ENCODE measurements at places on chromosomes 11 and 22.

DNA sequence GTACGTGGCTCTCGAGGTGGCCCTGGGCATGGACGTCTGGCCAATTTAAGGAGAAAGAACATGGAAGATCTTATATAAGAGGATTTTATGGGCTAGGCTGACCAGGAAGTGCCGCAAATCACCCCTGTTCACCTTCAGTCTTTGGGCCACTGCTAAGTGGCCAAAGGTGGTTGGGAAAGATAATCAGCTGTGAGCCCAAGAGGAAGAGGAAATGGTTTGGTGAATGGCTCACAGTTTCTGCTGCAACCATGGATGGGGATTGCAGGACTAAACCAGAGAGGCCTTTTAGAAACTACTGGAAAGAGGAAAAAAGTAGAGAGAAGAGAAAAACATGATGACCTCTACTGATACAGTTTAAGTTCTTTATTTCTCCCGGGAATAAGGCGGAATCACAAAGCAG, 96.0 kb upstream of the ARHGAP20 start:
- DNase-seq, result no peak

DNA sequence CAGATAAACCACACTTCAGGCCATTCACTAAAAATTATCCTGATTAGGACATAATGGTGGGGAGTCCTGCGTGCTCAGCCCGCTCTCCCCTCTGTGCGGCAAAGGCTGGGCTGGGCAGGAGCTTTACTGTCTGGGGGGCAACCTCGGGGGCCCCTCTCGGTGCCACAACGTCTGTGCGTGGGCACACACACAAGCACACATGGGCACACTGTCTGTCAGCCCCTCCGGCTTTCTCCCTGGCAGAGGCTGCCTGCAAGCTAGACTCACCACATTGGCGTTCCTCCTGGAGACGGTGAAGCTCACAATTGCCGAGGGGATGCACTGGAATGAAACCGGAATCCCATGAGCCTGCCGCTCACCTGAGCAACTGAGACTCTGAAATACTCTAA, 5.2 kb downstream of the MLC1 start:
- DNase-seq, result no peak

DNA sequence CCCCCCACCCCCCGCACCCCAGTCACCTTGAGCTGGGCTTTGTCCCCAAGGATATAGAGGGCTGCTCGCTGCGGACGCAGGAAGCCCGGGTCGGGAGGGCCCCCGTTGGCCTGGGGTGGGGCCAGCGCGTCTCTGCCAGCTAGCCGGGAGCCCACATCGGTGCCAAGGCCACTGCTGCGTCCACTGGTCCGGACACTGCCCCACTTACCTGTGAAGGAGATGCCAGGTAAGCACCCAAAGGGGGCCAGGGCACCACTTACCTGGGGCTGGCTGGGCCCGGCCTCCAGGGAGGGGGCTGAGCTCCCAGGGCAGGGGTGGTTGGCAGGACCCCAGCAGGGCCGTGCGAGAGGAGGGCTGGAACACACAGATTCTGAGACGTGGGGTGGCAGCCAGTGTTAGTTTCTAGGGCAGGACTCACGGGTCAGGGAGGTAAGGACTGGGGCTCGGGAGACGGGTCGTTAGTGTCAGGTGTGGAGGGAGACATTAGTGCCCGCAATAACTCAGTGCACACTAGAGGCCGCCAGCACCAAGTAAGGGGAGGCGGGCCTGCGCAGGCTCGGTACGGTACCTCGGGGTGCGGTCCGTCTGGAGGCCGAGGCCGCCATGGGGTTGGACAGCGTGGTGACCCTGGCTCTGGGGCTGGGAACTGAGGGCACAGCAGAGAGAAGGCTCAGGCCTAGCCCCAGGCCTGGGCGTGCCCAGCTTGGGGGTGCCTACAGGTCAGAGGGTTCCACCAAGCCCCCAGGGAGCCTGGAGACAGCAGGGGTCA, 18.2 kb downstream of the SBF1 start:
- DNase-seq, result no peak

DNA sequence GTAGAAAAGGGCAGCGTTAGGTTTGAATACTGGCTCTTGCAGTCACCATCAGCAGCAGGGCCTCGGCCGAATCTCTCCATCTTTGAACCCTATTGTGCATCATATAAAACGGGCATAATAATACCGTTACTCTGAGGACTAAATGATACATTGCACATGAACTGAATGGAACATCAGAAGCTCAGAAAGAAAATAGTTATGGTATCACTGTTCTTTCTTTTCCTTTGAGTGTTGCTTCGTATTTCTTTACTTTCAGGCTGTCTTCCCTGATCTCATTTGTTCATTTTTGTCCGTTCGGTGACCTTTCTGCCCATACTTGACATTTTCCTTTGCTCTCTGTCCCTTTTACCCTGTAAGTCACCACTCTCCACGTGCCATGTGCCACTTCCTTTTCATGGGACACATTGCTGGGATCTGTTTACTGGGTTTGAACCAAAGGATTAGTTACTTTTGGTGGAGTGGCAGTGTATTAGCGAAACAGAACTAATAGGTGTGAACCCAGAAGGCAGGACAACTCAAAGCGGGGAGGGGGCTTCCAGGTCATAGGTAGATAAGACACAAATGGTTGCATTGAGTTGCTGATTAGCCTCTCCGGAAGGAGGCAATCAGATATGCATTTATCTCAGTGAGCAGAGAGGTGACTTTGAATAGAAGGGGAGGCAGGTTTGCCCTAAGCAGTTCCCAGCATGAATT, 717 bp upstream of the ZNF202 start:
- DNase-seq, result no peak

- no peak for DNase-seq
These were observed 32.4 kb downstream of the KCNQ1 start for GRCh38 chr11:2477254-2477653.

- no peak for DNase-seq
These were observed 2.1 kb downstream of the SSTR3 start for GRCh38 chr22:37210041-37210803.

GRCh38 chr22:39661842-39662685, 91.5 kb downstream of the CACNA1I start:
- DNase-seq, result no peak

DNA sequence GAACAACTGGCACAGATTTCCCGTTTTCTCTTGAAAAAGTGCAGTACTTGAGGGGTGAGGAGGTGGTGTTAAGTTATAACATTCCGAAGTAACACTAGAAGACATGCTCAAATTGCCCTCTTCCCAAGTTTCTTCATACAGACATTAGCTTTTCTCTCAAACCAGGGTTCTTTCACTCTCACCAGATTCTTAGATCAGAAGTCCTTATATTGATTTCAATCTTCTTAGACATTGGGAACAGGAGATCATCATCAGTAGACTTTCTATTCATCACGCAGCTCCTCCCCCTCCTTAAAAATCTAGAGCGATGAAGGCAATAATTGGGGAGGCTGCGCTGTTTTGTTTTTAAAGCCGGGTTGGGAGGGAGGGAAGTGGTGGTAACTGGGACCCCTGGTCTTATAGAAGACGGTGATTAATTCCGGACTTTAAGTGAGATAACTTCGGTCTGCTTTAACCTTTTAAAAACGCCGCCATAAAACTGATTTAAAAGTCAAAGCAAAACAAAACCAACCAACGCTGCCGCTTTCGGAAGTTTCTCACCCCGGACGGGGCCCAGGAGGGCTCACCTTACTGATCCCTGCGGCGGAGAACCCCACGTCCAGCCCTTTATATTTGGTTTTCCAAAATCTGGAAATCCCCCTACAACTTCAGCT, 665 bp downstream of the USP28 start:
- DNase-seq, result peak; percentile 30

DNA sequence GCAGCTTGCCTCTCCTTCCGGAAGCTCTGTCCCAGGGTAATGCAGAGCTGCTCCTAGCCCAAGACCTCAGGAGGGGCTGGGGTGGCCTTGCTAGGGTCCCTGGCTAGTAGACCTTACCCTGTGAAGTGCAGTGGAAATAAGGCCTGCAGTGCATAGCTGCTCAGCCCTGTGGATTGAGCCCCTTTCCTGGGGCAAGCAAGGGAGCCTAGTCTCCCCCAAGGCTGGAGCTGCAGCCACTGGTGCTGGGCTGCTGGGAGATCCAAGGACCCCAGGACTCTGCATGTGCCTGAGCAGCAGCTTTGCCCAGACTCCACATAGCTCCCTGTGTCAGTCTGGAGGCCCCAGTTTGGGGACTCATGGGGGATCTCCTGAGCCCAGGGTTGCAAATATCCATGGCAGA, 57.9 kb downstream of the FANCF start:
- DNase-seq, result no peak

DNA sequence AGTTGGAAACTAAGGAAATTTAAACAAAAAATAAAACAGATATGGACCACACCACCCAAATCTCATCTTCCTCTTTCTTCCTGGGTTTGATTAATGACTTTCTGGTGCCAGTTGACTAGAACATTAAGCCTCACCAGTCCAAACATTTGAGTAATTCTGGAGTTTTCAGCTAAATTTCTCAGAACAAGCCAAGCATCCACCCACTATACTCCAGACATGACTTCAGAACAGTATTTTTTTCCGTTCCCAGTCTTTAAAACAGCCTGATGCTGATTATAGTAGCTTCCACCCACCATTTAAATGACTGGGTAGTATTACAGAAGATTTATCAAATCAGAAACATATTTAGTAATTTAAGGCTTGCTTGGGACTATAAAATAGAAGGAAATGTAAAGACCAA, 230.9 kb upstream of the UBASH3B start:
- no peak for DNase-seq

- DNase-seq, result no peak
These were observed 363.6 kb downstream of the CTTN start for GRCh38 chr11:70761908-70762337.

GRCh38 chr11:20887137-20887536, 217.8 kb downstream of the NELL1 start:
- DNase-seq, result no peak

DNA sequence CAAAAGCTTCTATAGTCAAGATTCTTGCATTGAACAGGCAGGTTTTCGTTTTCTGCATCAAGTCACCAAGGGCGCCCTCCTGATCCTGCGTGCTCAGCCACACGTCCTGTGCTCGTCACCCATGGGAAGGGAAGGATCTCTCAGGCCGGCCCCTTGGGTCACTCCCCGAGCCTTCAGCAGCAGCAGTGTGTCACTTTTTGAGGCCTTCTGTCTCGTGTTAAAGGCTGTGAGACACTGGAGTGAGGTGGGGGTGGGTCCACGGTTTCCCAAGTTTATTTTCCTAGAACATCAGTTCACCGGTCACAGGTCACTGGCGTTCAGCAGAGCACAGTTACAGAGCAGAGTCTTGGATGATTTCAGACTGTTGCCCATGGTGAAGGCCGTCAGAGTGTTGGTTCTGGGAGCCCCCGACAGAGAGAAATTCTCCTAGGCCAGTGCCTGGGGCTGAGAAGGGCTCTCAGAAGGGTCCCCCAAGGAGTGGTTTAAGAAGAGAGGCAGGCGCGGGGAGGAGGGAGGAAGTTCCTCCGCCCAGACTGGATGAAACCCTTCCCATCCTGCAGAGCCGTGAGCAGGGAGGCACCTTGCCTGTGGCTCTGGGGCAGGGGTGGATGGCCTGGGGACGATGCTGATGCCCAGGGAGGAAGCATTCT, 13.5 kb upstream of the ADORA2A start:
- no peak for DNase-seq

GRCh38 chr22:49487950-49488349, 339.7 kb downstream of the BRD1 start:
- no peak for DNase-seq

- no peak for DNase-seq
These were observed 42.9 kb downstream of the PRDM10 start for GRCh38 chr11:129959687-129960086.

DNA sequence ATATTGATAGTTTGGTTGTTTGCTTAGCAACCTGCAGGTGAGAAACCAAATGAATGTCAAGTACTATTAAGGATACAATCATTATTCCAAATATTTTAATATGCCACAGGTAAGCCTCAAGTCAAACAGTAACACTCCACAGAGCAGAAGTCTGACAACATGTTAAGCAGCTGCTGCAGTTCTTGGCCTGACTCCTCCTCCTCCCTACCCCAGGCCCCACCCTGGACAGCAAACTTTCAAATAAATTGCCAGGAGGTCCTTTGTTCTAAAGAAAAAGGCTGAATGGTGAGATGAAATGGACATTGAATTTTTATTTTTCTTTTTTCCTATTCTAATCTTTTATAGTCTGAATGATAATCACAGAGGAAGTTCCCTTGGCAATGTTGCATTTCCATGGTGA, 260.0 kb upstream of the POU2AF2 start:
- DNase-seq, result no peak

- DNase-seq, result no peak
These were observed 10.9 kb downstream of the MICAL3 start for GRCh38 chr22:18013436-18013835.

GRCh38 chr11:114132417-114132816, 72.9 kb downstream of the ZBTB16 start:
- no peak for DNase-seq

- DNase-seq, result peak; percentile 100
These were observed 4.1 kb downstream of the CD248 start for GRCh38 chr11:66312549-66313320.

DNA sequence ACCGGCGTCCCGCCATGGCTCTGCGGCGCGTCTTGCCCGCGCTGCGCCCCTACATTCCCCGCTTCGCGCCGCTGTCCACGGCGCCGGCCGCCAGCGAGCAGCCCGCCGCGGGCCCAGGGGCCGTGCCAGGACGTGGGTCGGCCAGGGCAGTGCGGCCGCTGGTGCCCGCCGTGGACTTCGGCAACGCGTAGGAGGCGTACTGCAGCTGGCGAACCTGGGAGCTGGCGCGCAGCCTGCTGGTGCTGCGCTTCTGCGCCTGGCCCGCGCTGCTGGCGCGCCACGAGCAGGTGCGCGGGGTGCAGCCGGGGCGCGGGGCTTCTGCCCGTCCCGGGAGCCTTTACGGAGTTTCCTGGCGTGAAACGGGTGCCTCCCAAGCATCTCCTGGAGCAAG, 20.1 kb downstream of the DGCR6L start:
- DNase-seq, result no peak

GRCh38 chr22:36439481-36440271, 41.8 kb downstream of the TXN2 start:
- DNase-seq, result peak; percentile 98

GRCh38 chr22:44801476-44801875, 49.1 kb downstream of the ARHGAP8 start:
- DNase-seq, result no peak

Measured in EH (cell line).